ENCODE measurements at places on chromosomes 2 and 18. TPM values are rescaled to one million over a fixed set of nuclear protein-coding genes. Genes with fewer than 3 reads are reported as not detected.

EPC2 gene
- 45.2 TPM for total RNA-seq

OXER1 gene
- total RNA-seq, result not detected

CCDC68 gene
- not detected for total RNA-seq

TNFAIP6 gene
- total RNA-seq, result not detected

LYPD6 gene
- not detected for total RNA-seq

SERPINB12 gene
- not detected for total RNA-seq

NAT8 gene
- not detected for total RNA-seq
